ENCODE measurements at places on chromosomes 13 and 19.

- no peak for DNase-seq
Observed at GRCh38 chr19:35143231-35143715, at the start of gene FXYD7. TSS of gene FXYD7 (plus strand) at chr19:35143255. CDS start at chr19:35143334, 79 bp downstream.

- peak; percentile 22 for DNase-seq
Observed at GRCh38 chr13:75369981-75370380, 112.0 kb downstream of the TBC1D4 start.

DNA sequence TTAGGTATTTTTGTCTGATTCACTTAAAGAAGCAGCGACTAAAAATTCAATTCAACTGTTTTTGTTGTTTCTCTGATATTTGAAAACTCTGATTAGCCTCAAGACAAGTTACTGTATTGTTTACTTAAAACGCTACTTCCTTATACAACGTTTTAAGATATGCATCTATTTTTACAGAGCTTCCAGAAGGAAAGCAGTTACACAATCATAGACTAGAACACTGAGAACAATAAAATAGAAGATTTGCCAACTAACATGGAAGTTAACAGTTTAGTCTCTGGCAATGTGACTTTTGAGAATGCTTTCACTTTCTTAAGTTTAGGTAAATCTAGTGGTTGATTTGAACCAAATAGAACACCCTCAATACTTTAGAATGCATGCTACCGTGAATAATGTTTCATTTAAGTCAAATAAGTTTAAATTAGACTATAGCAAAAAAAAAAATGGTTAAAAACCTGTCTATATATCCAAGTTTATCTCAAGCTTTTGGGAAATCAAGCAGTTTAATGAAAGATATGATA is 614.8 kb downstream of the DACH1 start:
- DNase-seq = no peak

GRCh38 chr19:18230941-18231734 is 4.9 kb upstream of the PDE4C start:
- no peak for DNase-seq

- DNase-seq = no peak
Observed at GRCh38 chr13:100019780-100020356, 38.3 kb downstream of the ZIC2 start.

DNA sequence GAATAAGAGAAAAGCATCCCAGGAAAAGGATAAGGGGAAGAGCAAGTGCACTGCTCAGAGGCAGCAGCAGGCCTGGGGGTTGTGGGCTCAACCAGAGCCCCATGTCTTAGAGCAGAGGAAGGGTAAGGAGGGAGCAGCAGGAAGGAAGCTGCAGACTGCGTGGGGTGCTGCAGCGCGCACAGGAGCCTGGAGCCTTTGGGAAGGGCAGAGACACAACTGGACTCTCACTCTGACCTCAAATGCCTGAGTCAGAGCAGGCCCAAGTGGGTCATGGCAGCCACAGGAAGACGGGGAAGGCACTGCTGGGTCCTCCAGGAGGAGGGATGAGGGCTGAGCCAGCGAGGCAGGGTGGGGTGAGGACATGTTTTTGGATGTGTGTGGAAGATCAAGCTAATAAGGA is 31.6 kb downstream of the SIGLEC7 start:
- no peak for DNase-seq

- no peak for DNase-seq
Observed at GRCh38 chr19:23587546-23587945, 99.5 kb downstream of the ZNF675 start.

DNA sequence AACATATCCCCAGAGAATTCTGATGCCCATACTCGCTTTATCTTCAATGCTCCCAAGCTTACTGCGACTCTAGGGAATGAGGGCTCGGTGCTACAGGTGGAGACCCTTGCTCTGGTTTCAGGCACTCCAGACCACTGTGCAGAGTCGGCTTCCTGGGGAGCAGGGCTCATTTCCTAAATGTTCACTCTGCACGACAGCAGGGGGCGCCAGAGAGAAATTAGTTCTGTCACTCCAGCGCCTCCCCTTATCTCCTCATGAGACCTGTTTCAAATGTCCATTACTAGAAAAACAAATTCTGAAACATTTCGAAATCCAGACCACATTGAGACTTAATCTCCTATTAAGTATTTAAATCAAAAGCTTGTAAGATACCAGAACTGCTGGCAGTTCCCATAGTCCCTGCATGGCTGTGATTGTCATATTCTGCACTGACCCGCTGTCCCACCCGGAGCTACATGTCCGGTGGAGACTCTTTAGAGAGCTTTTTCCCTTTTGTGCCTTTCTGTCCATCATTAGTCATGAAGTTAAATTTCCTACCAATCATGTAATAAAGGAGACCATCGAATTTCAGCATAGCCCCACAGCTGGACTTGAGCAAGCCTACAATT is 22.4 kb downstream of the EPSTI1 start:
- DNase-seq = no peak

DNA sequence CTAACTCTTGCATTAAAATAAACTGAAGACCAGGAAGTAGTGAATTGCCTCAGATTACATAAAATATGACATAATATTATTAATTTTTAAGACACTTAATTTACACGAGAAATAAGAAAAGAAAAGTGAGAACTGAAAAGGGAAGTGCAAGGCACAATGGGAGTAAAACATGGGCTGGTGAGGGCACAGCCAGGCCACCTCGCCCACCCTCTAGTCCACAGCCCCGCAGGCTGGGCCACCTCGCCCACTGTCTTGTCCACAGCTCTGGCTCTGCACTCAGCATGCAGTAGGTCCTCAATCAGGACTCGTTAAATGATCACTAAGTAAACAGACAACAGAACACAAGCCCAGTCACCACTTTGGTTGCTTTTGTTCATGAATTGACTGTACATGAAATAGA is 67.8 kb upstream of the ARHGEF7 start:
- DNase-seq = no peak

DNA sequence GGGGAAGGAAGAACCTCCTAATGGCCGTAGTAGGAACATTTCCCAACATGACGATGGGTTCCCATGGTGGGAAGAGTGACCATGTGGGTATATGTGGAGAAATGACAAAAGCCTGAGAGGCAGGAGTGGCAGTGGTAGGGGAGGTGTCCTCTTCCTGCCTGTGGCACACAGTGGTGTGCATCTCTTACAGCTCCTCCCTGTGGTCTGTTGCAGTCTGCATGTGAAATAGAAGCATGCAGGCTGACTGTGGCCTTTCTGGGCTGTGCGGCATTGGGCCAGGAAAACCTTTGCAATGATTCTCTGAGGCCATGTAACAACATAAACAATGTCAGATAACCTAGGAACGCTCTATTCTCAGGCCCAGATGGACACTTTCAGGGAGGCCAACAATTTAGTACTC is 84.0 kb downstream of the LACC1 start:
- no peak for DNase-seq

GRCh38 chr13:21898945-21899344 is 228.1 kb downstream of the FGF9 start:
- no peak for DNase-seq

DNA sequence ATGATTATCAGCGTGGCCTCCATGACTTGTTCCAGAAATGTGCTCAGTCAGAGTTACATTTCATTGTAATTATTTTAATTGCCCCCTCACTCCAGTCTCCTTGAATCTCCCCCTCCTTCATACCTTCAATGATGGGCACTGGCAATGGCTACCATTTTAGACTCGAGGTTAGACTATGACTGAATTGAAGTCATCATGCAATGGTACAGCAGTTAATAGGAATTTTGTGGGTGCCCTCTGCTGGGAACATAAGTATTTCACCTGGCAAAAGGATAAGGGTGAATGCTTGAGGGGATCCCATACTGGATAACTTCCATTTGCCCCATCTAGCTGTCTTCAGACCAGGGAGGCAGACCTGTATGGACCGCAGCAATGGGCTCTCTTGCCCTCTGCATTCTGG is 32.2 kb upstream of the USP12 start:
- no peak for DNase-seq

- DNase-seq = no peak
Observed at GRCh38 chr19:52343548-52343947, 7.5 kb downstream of the ZNF610 start.

GRCh38 chr19:13806728-13807127 is 11.5 kb downstream of the ZSWIM4 start:
- no peak for DNase-seq

DNA sequence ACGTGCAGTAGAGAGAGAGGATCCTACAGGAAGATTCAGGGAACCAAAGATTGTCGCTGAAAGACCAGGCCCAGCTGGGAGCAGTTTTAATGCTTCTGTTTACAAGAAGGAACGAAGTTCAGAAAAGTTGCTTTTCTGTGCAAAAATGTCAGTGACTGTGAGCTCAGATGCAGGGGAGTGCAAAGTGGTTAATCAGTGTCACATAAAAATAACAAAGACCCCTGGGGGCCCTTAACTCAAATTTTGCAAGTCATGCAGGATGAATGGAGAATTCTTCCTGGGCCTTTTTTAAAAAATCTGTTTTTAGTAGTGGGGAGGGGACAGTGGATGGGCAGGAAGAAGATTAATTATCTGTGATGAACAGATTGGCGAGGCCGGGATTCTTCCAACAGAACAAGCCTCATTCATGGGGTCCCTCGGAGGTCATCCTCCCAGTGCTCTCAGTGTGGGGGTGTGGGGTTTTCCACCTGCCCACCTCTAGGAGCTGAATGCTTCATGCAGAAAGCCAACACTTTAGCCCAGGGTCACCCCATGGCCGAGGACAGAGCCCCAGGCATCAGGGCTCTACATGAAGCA is 167.2 kb downstream of the UQCRFS1 start:
- no peak for DNase-seq

DNA sequence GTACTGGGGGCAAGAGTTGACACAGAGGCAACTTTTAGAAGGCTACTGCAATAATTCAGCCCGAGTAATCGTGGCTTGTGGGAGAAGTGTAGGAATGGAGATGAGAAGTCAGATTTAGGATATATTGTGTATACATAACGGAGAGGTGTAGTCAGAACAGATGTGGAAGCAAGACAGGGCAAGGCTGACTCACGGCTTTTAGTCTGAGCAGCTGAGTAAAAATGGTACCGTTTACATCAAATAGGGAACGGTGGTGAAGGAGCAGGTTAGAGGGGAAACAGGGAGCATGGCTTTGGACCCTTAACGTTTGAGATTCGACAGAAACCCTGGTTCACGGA is 796 bp upstream of the LSM14A start:
- DNase-seq = peak; percentile 49

- no peak for DNase-seq
Observed at GRCh38 chr13:90008707-90009149, 1338.8 kb upstream of the MIR17HG start.

DNA sequence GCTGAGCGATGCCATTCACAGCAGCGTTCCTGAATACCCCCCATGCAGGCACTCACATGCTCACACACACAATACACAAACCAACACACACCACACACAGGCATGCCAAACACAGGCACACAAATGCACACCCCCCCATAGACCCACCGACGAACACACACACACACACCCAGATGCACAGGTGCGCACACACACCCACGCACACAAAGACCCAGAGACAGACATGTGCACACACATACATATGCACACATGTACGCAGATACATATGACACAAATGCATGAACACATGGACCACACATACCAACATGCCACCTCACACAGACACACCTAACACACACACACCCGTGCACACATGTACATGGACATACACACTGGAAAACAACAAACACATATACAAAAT is 7.0 kb upstream of the CSNK1G2 start:
- no peak for DNase-seq

DNA sequence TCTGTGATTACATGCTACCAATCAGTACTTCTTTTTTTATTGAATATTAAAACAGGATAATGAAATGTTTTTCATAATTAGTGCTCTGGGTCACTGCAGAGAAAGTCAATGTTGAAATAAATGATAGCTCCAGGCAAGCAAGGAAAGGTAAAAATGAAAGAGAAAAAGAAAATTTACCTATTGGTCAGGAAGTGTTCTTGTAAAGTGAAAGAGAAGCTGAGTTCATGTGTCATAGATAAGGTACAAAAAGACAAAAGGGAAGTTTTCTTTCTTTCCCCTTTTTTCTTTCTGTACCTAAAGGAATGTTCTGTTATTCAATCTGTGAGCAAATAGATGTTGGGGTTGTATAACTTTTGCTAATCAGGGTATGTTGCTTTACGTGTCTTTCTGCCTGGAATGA is 197.0 kb downstream of the PCDH9 start:
- DNase-seq = no peak

DNA sequence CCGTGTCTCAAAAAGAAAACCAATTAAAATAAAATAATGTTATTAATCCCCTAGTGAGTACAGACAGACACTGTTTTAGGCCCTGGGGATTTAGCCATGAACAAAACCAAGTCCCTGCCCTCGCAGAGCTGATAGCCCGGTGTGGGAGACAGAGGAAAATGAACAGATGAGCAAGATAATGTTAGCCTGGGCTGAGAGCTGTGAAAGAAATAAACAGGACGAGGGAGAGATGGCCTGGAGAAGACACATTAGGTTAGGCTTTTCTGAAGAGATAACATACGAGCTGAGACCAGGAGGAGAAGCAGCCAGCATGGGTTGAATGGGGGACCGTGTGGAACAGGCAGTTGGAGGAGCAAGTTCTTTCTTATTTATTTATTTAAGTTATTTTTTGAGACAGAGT is 9.0 kb downstream of the RELB start:
- no peak for DNase-seq

GRCh38 chr19:11435833-11436313 is 438 bp downstream of the PRKCSH start:
- DNase-seq = no peak

DNA sequence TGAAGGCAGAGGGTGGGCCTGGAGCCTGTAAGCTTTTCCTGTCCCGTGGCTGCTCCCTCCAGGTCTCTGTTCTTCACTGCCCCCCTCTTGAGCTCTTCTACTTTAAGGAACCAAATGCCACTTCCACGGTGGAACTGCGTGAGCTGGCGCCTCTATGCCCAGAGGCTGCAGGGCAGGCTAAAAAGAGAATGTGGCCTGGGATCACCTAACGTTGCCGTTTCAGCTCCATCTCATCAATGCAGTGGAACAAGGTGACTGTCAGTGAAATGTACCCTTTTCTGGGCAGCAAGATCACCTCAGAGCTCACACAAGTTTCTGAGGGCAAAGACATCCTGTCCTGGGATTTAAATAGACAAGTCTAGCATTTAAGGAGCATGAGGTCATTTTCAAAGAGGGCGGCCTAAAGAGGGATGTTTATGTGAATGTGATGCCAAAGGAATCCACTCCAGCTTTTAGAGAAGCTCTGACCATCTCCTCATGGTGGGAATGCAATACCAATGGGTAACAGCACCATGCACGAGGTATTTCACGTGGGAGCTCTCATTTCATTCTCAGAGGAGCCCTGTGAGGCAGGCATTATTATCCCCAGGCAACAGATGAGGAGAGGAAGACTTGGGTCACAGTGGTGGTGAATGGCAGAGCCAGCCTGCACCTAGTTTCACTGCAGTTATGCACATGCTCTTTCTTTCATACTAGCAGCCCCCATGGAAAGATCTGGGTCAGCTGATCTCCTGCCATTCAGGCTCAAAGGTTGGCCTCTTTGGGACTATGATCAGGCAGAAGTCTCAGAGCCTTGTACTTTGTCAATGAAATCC is 39.3 kb downstream of the RGCC start:
- no peak for DNase-seq

DNA sequence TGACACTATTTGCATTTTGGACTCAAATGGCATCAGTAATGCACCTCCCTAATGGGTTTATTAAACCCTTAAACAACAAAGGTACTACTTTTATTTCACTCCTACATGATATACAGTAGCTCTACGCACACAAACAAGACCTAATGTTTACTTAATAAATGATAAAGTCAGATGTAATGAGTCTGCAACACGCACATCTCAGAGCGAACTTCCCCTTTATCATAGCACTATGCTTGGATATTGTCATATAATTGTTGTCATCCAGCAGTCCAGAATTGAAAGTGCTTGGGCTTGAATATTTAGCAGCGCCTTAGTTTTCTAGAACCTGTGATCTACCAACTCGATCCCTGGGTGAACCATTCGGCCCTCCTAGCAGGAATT is 772 bp downstream of the PARP4 start:
- DNase-seq = no peak

Measured in skeletal muscle cell (primary cell).